Dermis lymphatic vessel endothelial cell (primary cell): ENCODE measurements at places on chromosomes 12 and 14. TPM values are rescaled to one million over a fixed set of nuclear protein-coding genes. Genes with fewer than 3 reads are reported as not detected.

Gene IL23A
- total RNA-seq: 0.11 TPM in 1 of 2 replicates, not detected in the other

Gene KRT8
- total RNA-seq: 9.4 and 13.1 TPM in 2 replicates

Gene CBLN3
- 0.26 and 0.33 TPM in 2 replicates for total RNA-seq

Gene TMEM119
- total RNA-seq: 0.33 TPM in 1 of 2 replicates, not detected in the other

Gene DDX11
- total RNA-seq: 4.8 and 9.5 TPM in 2 replicates

Gene NGB
- total RNA-seq: not detected in 2 replicates

Gene SART3
- 65.3 and 78.9 TPM in 2 replicates for total RNA-seq

Gene PLA2G1B
- total RNA-seq: not detected in 2 replicates

Gene TOX4
- total RNA-seq: 20.2 and 23.8 TPM in 2 replicates

Gene MYBPC1
- total RNA-seq: not detected in 2 replicates

Gene SMCO2
- total RNA-seq: 0.11 and 0.34 TPM in 2 replicates

Gene AICDA
- total RNA-seq: not detected in 2 replicates

Gene KRT6C
- under 0.01 TPM in 1 of 2 replicates, not detected in the other for total RNA-seq

Gene TCL1B
- total RNA-seq: not detected in 2 replicates
